ENCODE measurements at places on chromosomes 4 and X.
A peak's percentile ranks its signal among the peaks of the same experiment; 100 is the strongest.

DNA sequence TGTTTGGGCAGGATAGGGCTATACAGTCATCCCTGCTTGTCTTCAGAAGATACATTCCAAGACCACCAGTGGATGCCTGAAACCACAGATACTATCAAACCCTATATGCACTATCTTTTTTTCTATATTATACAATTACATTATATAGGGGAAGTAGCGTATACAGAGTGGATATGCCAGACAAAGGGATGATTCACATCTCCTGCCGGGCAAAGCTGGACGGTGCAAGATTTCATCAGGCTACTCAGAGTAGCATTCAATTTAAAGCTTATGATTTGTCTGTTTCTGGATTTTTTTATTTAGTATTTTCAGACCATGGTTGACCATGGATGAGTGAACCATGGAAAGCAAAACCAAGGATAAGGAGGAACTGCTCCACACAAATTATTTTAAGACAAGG, 7.0 kb upstream of the AMTN start:
- no peak for DNase-seq

DNA sequence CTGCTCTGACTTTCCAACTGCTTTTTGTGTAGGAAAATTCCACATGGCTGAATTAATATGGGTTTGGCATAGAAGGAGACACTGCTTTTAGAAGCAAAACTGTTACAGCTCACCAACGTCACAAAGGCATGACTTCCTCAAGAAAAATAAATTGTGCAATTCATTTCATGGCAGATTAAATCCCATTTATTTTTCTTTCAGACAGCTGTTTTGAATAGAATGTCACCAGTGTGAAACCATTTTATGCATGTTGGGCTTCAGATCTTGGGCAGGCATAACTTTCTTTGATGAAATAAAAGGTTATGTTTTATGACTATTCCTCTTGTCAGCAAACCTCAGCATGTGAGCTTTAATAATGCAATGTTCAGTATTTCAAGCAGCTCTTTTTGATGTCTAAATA, 542.8 kb downstream of the GALNTL6 start:
- no peak for DNase-seq

DNA sequence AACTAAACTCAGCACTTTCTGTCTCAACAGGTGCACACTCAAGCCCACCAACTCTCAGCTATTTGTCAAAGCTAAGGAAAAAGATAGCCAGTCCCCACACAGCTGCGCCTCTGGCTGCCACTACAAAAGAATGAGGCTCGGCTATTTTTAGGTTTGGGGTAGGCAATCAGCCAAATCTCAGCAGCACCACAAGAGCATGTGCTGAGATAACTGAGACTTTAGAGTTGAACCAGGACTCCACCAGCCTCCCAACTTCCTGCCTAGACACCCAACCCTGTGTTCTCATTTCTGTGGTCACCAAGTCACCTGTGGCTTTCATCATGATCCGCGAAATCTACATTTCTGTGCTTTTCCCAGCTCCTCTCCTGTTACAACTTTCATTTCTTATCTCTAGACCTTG, 28.0 kb downstream of the DMD start:
- no peak for DNase-seq

DNA sequence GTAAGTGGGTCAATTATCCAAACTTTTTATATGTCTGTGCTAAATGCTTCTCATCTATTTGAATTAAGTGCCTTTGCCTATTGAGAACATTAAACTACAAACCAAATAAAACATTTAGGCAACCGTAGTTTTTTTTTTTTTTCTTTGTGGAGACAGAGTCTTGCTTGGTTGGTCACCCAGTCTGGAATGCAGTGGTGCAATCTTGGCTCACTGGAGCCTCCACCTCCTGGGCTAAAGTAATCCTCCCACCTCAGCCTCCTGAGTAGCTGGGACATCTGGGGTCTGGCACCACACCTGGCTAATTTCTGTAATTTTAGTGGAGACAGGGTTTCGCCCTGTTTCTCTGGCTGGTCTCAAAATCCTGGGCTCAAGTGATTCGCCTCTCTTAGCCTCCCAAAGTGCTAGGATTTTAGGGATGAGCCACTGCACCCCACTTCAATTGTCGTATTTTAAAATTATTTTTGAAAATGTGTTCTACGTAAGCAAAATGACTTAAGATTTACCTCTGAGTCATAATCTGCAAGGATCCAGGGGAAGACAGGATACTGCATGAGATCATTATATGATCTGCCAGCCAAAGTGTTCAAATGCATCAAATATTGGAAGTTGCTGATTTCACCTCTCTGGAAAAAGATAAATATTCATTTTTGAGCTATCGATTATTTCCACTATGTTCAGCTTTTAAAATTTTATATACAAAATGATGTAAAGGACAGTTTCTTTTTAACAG, 125.6 kb downstream of the CDS1 start:
- no peak for DNase-seq

GRCh38 chrX:27598312-27598711, 8.2 kb downstream of the DCAF8L2 start:
- DNase-seq: no peak

DNA sequence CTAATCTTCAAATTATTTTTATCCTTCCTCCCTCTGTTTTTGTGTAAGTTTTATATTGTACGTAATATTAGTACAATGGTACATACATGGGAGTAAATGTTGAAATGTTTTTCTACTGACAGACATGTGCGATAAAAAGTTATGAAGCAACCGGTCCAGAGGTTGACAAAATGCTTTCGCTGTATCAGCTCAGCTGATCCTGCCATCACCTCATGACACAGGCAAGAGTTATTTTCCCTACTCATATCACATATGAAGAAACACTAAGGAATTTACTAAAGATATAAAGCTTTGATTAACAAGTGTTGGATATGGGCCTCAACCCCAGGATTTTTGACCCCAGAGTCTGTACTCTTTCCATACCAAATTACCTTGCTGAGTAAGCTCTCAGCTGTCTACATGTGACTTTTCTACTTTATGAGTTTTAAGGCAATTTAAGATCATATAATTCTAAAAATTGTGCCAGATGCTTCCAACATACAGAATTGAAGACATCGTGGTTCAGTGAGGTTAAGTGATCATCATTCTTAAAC, 50.0 kb downstream of the CLCN5 start:
- DNase-seq: no peak

DNA sequence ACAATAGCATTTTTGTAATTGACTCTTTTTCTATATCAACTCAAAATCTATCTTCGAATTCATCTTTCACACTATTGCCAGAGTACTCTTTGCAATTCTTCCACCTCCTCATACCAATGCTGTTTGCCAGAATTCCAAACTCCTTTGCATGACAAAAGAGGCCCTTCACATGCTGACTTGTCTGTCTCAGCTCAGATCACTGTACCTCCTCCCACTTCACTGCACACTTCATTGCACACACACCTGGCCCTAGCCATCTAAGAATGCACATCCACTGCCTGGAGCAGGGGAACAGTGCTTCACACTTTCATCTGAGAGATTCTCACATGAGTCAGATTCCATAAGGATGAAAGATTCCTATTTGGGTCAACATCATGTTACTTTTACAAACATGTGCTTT, 56.5 kb downstream of the PRDM5 start:
- no peak for DNase-seq

GRCh38 chrX:17824980-17825379, 36.1 kb downstream of the RAI2 start:
- DNase-seq: no peak

DNA sequence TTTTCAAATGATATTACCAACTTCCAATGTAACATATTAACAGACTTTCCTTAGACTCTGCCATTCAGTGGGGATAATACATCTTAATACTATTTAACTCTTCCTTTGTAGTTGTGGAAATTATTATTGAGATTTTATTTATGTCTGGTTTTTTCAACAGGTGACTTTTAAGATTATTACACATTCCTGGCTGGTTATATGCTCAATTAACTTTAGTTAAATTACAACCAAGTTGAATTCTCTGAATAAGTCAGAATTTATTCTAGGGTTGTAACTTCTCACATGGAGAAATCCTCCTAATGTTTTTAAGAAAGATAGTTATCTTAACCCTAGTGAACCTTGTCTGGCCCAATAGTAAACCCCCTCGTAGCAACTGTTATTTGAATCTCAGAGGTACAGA, 107.3 kb downstream of the SLC10A6 start:
- peak; percentile 16 for DNase-seq

DNA sequence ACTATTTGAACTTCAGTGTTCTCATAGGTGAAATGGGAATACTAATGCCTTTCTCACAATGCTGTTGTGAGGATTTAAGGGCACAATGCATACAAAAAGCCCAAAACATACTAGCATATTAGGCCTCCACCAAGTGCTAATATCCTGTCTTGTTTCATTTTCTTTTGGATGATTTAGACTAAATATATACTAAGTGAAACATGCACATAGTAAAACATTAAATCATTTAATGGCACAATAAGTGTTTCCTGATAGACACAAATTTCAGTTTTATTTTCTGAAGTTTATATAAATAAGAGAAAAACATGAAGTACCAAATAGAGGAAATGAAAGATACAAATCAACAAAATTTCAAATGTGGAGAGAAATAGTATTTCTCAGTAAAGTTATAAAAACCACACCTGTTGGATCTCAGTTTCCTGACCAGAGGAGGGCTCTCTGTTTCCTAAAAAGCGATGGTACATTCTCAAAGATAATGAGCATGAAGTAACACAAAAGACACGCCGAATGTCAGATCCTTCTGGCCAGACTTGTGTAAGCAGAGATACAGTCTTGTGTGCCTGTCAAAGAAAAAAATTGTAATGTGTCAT, 25.1 kb downstream of the DDX60 start:
- DNase-seq: no peak

- no peak for DNase-seq
These were observed 68.4 kb downstream of the DHRSX start for GRCh38 chrX:2432298-2432863.

- no peak for DNase-seq
These were observed 6.0 kb upstream of the CWH43 start for GRCh38 chr4:48979914-48980579.

- DNase-seq: no peak
These were observed 113.8 kb downstream of the ATP10D start for GRCh38 chr4:47598896-47599295.

DNA sequence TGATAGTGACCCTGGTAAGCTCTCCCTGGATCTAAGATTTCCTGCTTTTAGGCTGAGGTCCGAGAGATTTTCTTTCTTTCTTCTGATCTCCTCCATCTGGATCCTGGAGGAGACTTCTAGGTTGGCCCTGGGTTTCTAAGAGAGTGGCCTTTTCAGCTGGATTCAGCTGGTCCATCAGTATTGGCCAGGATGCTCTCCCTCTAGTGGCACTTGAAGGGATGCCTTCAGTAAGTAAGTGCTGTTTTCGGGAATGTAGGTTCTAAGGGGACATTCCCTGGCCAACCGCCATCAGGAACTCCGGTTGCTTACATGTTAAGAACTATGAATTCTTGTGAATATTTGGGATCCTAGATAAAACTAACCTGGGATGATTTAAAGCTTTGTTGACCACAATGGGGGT, 56.9 kb downstream of the SERTM2 start:
- DNase-seq: no peak

DNA sequence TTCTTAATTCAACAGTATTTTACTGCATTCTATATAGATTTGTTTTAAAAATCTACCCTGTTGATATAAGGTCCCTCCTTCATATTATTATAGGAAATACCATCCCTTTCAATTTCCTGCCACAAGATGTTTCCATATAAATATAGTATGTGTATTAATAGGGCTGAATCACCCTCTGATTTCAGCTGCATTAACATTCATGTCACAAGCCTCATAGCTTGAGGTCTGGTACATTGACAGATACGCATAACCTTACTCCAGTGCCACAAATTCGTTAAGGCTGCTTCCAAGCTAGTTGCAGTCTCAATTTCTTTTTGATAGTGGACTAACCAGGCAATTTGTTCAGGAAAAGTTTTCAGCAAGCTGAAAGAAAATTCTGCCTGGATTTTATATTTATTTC, 128.4 kb downstream of the KLHL34 start:
- DNase-seq: no peak

DNA sequence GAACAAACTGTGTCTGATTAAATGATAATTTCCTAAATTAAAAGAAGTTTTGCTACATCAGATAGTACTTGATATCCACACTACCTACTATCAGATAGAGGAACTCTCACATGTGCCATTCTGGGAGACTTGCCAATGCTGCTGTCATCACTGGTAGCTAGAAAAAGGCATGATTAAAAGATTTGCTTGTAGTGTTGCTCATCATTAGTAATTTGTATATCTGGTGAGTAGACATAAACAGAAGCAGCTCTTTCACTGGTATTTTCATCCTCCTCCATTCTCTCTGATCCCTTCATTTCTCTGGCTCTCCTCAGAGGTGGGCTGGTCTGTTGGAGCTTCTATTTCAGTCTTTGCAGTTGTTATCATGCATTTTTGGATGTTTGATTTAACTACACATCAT, 56.0 kb downstream of the SPRY1 start:
- DNase-seq: no peak

- DNase-seq: no peak
These were observed 76.1 kb downstream of the MANBA start for GRCh38 chr4:102684610-102685052.

DNA sequence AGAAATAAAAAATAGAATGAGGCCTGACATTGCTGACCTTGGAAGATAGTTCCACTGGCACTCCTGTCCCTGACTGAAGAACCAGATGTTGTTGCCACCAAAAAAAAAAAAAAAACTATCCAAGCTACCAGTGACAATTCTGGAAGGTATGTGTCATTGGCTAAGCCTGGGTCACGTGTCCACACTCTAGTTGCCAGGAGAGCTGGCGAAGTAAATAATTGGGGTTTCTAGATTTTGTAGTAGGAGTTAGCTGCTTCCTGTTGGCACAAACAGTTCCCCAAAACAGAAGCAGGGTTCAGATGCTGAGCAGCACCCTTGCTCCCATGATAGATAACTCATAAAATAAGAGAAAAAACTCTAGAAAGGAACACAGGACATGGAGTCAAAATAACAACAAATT, 20.5 kb downstream of the MND1 start:
- no peak for DNase-seq

GRCh38 chrX:134645936-134646543, 12.2 kb downstream of the PLAC1 start:
- DNase-seq: no peak

- DNase-seq: no peak
These were observed 96.3 kb upstream of the NOCT start for GRCh38 chr4:138919094-138919936.

GRCh38 chrX:137431693-137432488, 134.0 kb upstream of the ZIC3 start:
- DNase-seq: no peak

- DNase-seq: no peak
These were observed 17.7 kb upstream of the HERC5 start for GRCh38 chr4:88439161-88439760.
